ENCODE measurements at places on chromosomes 1 and 21. TPM values are rescaled to one million over a fixed set of nuclear protein-coding genes. Genes with fewer than 3 reads are reported as not detected.

The CD84 gene
- polyA plus RNA-seq = 1.1 TPM

DNA sequence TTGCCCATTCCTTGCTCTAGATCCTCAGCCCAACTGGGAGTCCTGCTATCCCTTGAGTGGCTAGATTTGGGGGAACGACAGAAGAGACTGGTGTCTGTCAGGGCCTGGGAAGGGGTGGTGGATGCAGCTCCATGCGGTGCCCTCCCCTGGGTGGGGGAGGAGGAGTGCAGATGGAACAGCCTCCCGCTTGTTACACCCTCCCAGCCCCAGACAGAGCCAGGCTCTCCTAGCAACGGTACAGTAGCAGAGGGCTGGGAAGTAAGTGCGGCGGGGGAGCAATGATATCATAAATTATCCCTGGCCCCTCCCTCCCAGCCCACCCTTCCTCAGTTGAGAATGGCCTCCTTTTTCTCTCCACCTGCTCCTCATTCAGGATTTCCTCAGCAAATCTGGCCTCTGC is 37.2 kb downstream of the RHBG start:
- no peak for DNase-seq

DNA sequence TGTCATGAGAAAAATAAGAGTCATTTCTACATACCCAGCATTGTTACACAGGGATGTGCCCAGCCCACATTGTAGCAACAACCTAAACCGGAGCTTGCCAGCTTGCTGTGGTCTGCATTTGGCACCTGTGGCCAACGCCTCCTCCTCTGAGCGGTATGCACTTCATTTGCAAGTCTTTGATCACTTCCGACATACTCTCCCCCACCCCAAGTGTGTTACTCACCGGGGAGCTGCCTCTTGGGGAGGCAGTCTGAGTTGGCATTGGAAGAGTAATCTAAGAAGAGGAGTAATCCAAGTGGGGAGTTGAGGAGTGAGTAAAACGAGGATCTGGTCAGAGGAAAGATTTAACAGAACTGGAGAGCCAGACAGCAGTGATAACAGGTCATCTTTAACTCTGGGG is 3.8 kb downstream of the BCL9 start:
- DNase-seq = peak; percentile 48

GRCh38 chr21:15191342-15191741 is 126.5 kb upstream of the NRIP1 start:
- no peak for DNase-seq

- DNase-seq = no peak
These were observed 93.9 kb downstream of the KCTD3 start for GRCh38 chr1:215661033-215661432.

DNA sequence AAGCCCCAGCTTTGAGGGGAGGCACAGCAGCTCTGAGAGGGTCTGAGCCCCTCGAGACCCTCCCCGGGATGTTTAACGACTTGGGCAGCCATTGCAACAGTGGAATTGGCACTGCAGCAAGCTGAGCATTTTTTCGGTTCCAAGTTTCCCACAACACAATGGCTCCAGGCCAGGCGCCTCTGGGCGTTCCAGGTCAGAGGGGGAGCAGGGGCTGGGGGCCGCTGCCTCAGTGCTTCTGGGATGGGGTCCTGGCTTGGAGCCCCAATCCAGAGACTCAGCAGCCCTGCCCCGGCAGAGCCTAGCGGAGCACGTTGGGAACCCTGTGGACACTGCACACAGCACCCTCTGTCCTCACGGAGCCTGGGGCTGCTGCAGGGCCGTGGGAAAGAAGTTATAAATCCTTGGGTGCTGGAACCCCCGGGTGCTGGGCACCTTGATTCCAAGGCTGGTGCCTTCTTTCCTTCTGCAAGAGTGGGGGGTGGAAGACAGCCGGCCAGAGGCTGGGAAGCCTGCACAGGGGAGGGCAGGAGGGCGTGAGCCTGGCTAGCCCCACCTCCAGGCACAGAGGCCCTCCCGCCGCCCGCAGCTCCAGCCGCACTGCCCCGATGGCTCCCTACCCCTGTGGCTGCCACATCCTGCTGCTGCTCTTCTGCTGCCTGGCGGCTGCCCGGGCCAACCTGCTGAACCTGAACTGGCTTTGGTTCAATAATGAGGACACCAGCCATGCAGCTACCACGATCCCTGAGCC is 50.1 kb downstream of the COL18A1 start:
- DNase-seq = no peak

- DNase-seq = no peak
These were observed 180.2 kb downstream of the ATG4C start for GRCh38 chr1:62964141-62964540.

Measured in renal pelvis (tissue), 12 donors.